ENCODE measurements at places on chromosomes 2 and 18.
A peak's percentile ranks its signal among the peaks of the same experiment; 100 is the strongest.

DNA sequence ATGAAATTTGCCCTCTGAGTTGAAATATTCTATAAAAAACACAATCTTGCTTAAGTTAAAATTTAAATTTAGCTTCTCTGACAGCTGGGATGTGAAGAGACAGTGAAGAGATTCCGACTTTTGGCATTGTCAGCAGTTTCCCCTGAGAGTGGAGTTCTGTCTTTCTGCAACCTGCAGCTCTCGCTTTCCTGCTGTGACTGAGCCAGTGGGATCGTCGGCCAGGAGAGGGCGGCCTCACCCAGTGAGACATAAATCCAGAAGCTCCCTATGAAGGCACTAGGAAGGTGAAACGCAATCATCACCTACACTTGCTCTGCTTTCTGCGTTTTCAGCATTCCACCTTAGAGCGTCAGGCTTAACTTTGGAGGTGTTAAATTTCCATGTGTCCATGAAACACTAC, 75.4 kb upstream of the HNMT start:
- DNase-seq, result peak; percentile 60

- DNase-seq, result no peak
Measured at GRCh38 chr2:209411718-209412117, 12.1 kb upstream of the MAP2 start.

DNA sequence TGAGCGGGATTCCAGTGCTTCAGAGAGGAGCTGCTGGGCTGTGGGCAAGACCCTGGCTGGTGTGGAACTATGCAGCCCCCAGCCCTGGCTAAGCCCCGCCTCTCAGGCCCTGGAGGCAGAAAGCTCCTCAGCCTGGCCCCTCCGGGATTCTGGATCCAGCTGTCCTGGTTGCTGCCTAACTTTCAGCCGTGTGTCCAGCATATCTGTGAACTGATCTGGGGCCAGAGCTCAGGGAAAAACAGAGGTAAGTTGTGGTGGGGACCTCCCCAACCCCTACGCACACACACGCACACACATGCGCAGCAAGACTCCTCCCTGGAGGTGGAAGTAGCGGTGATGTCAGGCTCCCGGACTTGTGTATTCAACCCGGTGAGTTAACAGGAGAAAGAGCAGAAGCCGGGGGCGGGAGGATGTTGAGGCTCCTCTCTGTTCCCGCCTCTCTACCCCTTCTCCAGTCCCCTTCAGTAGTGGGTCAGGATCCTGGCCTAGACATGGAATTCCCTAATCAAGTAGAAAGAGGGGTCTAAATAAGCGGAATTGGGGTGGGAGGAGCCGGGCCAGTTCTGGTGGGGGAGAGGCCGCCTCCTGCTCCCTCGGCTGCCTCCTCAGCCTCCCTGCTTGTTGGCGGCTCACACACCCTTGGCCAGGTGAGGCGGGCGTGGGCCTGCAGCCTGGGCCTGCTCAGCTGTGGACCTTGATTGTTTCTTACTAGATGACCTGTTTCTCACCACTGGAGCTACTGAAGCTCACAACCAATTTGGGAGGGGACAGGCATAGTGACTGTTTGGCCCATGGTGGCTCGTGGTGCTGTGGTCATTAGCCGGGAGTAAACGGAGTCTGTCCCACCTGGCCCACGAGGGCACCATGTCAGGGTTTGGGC, 33.4 kb downstream of the SIX2 start:
- peak; percentile 34 for DNase-seq

GRCh38 chr2:28451793-28452533, 43.9 kb upstream of the PLB1 start:
- DNase-seq, result no peak

- DNase-seq, result peak; percentile 81
Measured at GRCh38 chr18:51621113-51621863, 423.8 kb upstream of the MEX3C start.

GRCh38 chr2:156005531-156005930, 327.0 kb downstream of the NR4A2 start:
- DNase-seq, result no peak

DNA sequence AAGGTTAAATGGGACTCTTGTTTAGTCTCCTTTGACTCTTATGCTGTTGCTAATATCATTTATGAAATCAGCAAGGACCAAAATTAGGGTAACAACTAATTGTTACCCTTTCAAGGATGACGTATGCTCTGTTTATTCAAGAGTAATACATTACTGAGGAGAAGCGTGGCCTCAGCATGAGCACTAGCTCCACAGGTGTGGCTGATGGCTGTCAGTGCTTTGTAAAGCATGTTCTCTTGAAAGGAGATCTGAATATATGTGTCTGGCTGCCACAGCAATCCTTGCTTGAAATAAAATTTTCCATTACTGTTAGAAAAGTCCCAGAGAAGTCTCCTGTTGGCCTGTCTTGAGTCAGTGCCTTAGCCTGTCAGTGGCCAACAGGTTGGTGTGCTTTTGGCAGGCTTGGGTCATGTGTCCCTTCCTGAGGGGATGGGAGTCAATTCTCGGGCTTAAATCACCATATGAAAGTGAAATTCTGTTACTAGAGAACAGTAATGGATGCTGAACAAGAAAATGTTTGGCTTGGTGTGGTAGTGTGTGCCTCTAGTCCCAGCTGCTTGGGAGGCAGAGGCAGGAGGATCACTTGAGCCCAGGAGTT, 32.7 kb downstream of the ABI2 start:
- no peak for DNase-seq

GRCh38 chr2:133213651-133214050, 354.6 kb downstream of the NCKAP5 start:
- DNase-seq, result no peak

All from nephron progenitor cell (in vitro differentiated cells).